SHP77 (cell line): ENCODE measurements at places on chromosomes 7 and 10.

- DNase-seq, result peak; percentile 25
These were observed 77.6 kb downstream of the ETV1 start for GRCh38 chr7:13911909-13912308.

- no peak for DNase-seq
These were observed 250.8 kb downstream of the KCNMA1 start for GRCh38 chr10:77386838-77387237.

DNA sequence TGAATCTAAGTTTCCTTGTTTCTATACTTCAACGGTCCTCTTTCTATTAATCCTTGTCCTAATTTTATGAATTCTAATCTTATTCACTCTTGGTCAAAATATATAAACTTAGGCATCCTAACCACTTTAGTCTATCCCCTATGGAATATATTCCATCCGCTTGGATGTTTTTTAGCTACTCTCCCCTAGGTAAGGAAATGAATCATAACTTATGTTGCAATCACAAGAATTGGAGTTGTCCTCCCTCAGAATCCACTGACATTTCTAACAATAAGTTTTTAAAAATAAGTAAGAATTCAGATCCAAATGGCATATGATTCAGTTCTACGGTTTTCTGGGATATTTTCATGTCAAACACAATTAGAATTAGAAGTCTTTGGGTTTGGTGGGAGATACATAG is 1081.6 kb downstream of the SORCS1 start:
- DNase-seq, result no peak

GRCh38 chr10:102463983-102464382 is 12.6 kb upstream of the C10orf95 start:
- no peak for DNase-seq
